ENCODE measurements at places on chromosomes 5 and 9.

DNA sequence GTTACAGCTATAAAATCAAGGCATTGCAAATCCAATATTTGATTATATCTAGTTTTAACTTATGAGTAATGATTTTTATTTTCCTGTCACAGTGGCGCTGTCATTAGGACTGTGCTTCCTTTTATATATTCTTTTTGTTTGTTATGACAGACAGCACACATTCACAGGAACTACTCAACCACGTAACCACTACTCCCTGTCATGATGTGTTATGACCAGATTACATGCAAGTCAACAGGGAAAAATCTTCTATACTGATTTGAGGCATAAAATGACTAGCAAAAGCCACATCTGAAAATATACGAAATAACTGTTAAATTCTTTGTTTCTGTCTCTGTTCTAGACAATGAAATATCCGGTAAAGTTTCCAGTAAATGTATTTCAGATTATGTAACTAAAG lies 25.4 kb downstream of the SREK1 start:
- peak; percentile 41 for DNase-seq

DNA sequence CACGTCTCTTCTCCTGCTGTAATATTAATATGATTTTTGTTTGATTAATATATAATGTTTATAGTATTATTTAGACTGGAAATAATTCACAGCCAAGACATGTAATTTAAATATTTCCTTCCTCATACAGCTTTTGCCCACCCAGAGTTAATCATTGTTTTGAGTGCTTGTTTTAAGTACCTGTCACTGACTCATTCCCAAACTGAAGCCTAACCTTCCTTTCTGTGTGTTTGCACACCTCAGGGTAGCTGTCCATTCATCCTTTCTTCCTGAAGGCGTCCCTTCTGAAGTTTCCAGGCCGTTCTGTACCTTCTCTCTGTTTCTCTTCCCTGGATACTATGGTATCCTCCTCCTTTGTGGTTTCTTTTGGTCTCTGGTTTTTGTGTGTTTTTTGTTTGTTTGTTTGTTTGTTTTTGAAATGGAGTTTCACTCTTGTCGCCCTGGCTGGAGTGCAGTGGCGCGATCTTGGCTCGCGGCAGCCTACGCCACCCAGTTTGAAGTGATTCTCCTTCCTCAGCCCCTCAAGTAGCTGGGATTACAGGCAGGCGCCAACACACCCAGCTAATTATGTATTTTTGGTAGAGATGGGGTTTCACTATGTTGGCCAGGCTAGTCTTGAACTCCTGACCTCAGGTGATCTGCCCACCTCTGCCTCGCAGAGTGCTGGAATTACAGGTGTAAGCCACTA lies 312.4 kb downstream of the DOCK8 start:
- no peak for DNase-seq

- DNase-seq: no peak
Measured at GRCh38 chr5:72252574-72253155, 67.4 kb downstream of the MRPS27 start.

DNA sequence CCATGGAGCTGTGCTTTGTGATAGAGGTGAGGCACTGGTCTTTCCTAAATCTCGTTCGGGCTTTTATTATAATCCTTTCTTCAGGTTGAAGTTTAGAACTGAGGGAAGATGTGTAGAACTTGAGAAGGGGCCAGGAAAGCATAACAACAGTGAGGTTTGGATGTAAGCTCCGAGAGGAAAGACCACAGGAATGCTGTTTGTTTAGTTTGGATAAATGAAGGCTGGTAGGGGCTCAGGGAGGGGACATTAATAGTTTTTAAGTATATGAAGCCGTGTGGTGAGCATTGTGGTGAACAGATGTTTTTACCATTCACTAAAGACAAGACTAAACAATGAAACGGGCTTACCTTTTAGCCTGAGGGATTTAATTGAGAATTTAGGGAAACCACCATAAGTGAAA lies 130.8 kb downstream of the ARHGAP26 start:
- DNase-seq: no peak

GRCh38 chr5:170451747-170452365 lies 52.0 kb upstream of the KCNIP1 start:
- DNase-seq: no peak

DNA sequence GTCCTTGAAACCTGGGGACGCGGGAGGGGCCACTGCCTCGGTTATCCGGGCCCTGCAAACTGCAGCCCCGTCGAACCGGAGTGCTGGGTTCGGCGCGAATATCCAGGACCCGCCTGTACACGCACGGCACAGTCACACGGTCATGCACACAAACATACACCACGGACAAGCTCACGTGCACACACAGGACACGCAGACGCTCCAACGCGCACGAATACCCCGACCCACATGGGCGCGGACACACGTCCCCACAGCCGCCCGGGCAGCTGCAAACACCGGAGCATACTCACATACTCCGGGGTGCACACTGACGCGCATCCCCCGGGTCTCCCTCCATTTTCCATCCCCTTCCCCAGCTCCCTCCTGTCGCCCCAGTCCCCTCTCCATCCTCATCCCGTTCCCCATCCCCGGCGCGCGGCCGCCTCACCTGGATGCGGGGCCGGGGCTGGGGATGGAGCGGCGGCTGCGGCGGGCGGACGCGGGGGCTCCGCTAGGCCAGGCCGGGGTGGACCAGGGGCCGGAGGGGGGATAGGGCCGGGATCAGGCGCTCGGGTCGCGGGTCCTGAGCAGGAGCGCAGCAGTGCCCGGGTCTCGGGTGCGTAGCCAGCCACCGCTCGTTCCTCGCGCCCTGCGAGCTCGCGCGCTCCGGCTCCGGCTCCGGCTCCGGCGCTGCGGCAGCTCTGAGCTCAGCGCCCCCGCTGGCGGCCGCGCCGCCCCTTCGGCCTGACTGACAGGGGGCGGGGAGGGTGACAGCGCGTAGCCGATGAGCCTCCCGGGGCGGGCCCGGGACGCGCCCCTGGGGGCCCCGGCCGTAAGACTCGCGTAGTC lies at the start of the genes EIF4E1B and SNCB:
Gene EIF4E1B, plus strand, starts transcription at position 823 of the 828 bp plus-strand sequence. CDS start 12,113 bp downstream, outside the sequence.
Gene SNCB, minus strand, starts transcription at position 682 of the 828 bp plus-strand sequence. CDS start 880 bp downstream, outside the sequence.
- no peak for DNase-seq

DNA sequence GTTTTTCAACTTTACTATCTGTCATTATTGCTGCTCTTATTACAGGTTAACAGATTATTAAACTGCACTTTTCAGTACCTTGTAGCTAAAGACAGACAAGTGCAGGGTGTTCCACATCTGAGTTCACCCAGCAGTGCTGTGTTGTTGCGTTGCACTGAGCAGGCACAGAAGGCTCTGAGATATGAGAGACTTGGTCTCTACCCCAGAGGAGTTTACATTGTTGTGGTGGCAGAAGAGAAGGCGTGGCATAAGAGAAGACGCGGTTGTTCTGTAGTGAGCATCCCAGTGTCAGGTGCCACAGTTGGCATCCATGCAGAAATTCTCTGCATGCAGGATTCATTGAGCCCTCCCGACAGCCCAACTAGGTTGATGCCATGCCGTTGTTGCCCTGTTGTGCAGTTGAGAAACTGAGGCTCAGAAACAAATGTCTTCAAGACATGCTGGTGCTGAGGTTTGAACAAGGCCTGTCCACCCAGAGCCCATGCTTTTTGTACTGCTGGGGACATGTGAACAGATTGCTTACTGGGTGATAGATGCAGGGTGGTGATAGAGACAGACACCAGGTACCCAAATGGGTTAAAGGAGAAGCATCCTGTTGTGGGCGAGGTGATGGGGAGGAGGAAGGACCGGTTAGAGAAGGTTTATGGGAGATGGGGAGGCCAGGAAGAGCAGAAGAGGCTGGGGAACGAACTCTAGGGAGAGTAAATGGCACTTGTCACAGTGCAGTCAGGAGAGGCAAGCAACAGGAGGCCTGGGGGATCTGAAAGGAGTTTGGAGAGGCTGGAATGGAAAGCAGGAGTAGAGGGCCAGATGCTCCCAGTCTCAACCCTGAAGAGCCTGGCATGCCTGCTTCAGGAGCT lies 8.2 kb downstream of the ABL1 start:
- no peak for DNase-seq
